Dorsolateral prefrontal cortex (tissue), 122 donors: ENCODE measurements at places on chromosomes 11 and 22. TPM values are rescaled to one million over a fixed set of nuclear protein-coding genes. Genes with fewer than 3 reads are reported as not detected.

The CRACR2B gene
- 1.6 TPM for total RNA-seq

The OR2AT4 gene
- not detected for total RNA-seq

The IGF2 gene
- total RNA-seq, result 17.8 TPM

The MS4A3 gene
- total RNA-seq, result not detected

GRCh38 chr22:39739338-39740027, 154.1 kb downstream of the ENTHD1 start:
- no peak for DNase-seq

GRCh38 chr22:24731761-24732160, 42.8 kb downstream of the PIWIL3 start:
- DNase-seq, result no peak

DNA sequence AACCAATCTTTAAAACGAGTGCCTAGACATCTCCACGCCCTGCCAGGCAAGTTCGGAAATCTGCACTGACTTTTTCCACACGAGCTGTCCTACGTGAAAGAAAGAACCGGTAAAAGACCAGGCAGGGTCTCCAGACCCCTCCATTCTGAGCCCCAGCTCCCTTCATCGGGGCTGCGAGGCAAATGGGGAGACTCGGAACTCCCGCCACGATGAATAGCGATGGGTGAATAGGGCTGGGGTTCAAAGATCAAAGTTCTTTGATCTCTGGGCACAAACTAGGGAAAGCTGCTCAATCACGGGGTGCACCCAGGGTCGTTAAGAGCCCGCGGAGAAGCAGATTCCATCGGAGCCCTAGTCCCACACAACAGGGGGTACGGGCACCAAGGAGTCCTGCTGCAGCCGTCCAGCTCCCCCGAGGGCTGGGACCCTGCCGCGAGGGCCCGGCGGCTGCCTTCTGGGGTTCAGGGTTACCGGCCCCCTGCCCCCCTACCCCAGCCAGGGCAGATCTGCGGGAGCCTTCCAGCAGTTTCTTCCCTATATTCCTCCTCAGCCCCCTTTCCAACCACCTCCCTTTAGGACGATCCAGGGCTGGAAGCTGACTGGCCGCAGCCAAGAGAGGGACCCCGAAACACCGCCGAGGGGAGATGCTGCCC, 1.1 kb downstream of the LRP4 start:
- DNase-seq, result no peak

DNA sequence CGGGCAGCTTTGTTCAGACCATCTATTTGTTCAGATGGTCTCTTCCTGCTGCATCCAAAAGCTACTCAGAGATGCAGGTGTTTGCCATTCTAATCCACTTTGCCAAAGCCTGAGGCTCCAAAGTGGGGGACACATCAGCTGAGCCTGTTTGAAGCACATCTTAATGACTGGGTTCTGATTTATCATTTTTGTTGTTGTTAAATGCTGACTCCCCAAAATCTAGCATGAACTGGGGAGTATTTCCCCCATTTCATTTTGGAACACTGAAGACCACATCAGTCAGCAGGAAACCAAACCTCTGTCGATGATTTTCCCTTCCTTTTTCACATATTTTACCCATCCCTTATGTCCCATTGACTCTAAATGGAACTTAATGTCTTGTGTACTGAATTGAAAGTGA, 262.6 kb downstream of the NTM start:
- no peak for DNase-seq

DNA sequence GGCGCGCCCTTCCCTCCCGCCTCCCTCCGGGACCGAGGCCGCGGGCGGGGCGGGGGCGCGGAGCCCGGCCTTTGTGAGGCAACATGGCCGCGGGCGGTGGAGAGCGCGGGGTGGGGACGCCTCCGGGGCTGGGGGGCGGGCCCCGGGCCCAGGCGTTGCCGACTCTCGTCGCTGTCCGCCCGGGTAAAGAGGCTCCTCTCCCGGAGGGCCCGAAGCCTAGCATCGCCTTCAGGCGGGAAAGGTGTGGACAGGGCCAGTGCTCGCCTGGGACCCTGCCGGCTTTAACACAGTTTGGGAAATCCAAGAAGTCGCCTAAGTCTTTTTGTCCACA, 369 bp downstream of the DGCR8 start:
- peak; percentile 41 for DNase-seq

- DNase-seq, result no peak
Measured at GRCh38 chr11:60947700-60948099, 4.3 kb downstream of the SLC15A3 start.

DNA sequence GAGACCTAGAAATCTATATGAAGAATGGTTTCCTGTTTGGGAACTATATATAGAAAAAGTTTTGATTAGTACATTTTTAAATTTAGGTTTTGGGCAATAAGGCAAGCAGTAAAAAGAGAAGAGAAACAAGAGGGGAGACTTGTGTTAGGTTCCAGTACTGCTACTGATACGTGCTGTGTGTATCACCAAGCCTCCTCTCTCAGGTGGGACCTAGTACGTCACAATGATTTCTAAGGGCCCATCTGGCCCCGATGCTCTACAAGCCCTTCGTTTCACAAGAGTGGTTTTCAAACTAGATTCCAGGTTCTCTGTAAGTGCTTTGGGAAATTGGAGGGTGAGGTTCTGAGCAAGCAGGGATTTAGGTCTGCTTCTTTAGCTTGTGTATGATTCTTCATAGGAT, 39.2 kb downstream of the USP35 start:
- no peak for DNase-seq

DNA sequence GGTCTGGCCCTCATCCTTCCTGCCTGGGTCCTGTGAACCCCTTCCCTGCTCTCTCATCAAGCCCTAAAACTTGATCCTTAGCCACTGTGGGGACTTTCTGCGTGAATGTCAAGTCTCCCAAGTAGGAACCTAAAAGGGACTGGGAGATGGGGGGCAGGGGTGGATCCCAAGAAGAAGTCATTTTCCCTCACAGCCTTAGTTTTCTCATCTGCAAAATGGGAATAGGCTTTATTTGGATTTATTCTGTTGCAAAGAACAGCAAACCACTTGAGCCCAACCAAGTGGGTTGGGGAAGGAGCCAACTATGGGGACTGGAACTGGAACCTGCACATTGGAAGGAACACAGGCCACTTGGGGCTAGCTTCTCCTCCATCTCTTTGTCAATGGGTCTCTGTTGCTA, 36.8 kb downstream of the NEU3 start:
- no peak for DNase-seq

DNA sequence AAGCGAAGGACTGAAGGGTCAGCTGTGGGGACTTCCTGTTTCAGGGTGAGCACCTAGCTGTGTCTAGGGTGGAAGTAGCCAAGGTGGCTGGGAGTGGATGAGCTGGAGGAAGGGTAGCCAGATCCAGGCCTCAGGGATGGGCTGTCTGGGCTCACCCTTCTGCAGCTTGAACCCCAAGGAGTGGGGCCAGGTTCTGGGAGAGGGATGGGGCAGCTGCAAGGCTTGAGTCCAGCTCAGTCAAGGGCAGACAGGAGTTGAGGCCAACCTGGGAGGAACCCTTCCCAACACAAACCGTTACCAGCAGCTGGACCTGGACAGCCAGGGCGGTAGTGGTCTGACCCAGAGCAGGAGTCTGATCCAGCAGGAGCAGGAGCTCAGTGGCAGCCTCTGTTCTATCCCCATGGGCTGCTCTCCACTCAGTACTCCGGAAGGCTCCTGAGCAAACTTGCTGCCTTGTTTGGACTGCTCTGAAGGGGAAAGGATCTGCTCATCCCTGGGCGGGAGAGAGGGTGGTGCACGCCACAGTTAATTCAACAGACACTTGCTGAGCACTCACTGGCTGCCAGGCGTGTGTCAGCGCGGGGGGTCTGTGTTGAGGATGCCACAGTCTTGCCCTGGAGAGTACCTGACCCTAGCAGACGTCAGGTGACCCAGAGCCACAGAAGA, 53.8 kb upstream of the THY1 start:
- no peak for DNase-seq

DNA sequence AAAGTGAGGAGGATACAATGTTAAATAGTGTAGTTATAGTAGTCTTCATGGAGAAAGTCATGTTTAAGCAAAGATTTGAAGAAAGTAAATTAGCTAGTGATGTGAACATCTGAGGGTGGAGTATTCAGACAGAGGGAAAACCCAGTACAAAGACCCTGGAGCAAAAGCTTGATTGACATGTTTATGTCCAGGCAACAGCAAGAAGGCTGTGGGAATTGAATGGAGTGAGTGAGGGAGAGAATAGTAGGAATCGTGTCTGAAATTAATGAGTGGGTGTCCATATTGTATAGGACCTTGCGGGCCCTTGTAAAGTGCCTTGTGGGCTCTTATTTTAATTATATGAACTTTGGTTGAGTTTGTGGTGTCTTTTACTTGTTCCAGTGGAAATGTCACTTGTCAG, 424.1 kb upstream of the KIRREL3 start:
- DNase-seq, result no peak
